ENCODE measurements at places on chromosomes 6 and 20. TPM values are rescaled to one million over a fixed set of nuclear protein-coding genes. Genes with fewer than 3 reads are reported as not detected.

- H3K4me3 ChIP-seq, result peak overlapping the region; percentile 50
- H3K36me3 ChIP-seq, result no peaks in the 10 kb centered on the region
- H3K27me3 ChIP-seq, result no peaks in the 10 kb centered on the region
- no peak for DNase-seq
- H3K27ac ChIP-seq, result no peak overlapping the region
- H3K4me1 ChIP-seq, result peaks cover 30% of the 10 kb centered on the region
Observed at GRCh38 chr20:35661908-35662307, 2.8 kb downstream of the CPNE1 start.

The ENPP5 gene
- polyA plus RNA-seq, result 5.4 TPM

The COL10A1 gene
- polyA plus RNA-seq, result 0.50 TPM

DNA sequence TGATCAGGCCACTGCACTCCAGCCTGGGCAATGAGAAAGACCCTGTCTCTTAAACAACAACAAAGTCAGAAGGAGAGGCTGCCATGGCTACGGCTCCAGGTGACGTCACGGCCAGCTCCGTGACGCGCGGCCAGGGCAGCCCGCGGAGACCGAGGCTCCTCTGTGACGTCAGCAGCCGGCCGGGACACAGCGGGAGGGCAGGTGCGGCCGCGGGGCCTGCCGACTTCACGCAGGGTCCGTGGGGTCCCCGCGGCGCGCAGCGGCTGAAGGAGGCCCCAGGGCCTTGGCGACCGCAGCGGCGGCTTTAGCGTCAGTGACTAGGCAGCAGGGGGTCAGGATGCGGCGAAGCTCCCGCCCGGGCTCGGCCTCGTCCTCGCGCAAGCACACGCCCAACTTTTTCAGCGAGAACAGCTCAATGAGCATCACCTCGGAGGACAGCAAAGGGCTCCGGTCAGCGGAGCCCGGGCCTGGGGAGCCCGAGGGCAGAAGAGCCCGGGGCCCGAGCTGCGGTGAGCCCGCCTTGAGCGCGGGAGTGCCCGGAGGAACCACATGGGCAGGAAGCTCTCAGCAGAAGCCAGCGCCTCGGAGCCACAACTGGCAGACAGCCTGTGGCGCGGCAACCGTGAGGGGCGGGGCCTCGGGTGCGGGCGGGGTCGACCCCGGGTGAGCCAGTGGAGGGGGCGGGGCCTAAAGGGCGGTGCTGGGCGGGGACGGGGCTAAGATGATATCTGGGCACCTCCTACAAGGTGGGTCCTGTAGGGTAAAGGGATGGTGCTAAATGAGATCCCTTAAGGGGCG is at the start of gene SPAG4:
Gene SPAG4 (plus strand): TSS at position 163 of the 798 bp plus-strand sequence. CDS start 175 bp downstream, at position 338.
- peak; percentile 100 for DNase-seq
- peak within 1 kb of the TSS; percentile 46 for H3K4me3 ChIP-seq
- H3K4me1 ChIP-seq, result peaks cover 10% of the 10 kb centered on the region
- H3K36me3 ChIP-seq, result no peaks in the 10 kb centered on the region
- no peaks in the 10 kb centered on the region for H3K27me3 ChIP-seq
- H3K27ac ChIP-seq, result peak within 1 kb of the TSS; percentile 73

The GINS1 gene
- 9.9 TPM for polyA plus RNA-seq

The APMAP gene
- 81.2 TPM for polyA plus RNA-seq

- H3K27ac ChIP-seq, result no peak overlapping the region
- H3K4me3 ChIP-seq, result no peak overlapping the region
- H3K36me3 ChIP-seq, result no peaks in the 10 kb centered on the region
- H3K4me1 ChIP-seq, result no peaks in the 10 kb centered on the region
- no peak for DNase-seq
Observed at GRCh38 chr6:106572436-106572835, 56.9 kb downstream of the RTN4IP1 start.

The PAX1 gene
- not detected for polyA plus RNA-seq

DNA sequence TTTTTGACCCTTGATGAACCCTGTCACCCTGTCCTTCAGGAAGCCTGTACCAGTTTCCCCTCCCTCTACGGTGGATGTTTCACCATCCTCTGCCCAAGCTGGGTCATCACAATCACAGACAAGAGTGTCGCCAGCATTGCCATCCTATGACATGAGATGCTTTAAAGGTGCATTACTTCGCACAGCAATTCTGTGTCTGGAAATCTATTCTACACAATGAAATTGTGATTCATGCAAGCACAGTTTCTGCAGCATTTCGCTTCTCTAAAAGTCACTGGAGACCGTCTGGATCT is 2.5 kb upstream of the ULBP2 start:
- H3K36me3 ChIP-seq, result no peaks in the 10 kb centered on the region
- DNase-seq, result no peak
- no peak overlapping the region for H3K4me3 ChIP-seq
- H3K4me1 ChIP-seq, result no peaks in the 10 kb centered on the region
- H3K27ac ChIP-seq, result no peak overlapping the region
- H3K27me3 ChIP-seq, result peaks cover 99% of the 10 kb centered on the region

DNA sequence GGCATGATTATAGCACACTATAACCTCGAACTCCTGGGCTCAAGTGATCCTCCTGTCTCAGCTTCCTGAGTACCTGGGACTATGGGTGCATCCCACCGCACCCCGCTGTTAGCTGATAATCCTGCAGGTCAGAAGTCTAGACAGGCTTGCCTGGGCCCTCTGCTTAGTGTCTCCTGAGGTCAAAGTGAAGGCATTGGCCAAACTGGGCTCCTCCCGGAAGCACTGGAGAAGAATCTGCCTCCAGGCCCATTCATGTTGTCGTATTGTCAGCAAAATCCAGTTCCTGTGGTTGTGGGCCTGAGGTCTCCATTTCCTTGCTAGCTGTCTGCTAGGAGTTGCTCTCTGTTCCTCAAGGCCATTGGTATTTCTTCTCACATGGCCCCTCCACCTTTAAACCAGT is 6.3 kb upstream of the MROH8 start:
- no peaks in the 10 kb centered on the region for H3K4me1 ChIP-seq
- no peaks in the 10 kb centered on the region for H3K27me3 ChIP-seq
- H3K36me3 ChIP-seq, result peaks cover 25% of the 10 kb centered on the region
- no peak overlapping the region for H3K4me3 ChIP-seq
- no peak for DNase-seq

The SMIM13 gene
- polyA plus RNA-seq, result 9.6 TPM

DNA sequence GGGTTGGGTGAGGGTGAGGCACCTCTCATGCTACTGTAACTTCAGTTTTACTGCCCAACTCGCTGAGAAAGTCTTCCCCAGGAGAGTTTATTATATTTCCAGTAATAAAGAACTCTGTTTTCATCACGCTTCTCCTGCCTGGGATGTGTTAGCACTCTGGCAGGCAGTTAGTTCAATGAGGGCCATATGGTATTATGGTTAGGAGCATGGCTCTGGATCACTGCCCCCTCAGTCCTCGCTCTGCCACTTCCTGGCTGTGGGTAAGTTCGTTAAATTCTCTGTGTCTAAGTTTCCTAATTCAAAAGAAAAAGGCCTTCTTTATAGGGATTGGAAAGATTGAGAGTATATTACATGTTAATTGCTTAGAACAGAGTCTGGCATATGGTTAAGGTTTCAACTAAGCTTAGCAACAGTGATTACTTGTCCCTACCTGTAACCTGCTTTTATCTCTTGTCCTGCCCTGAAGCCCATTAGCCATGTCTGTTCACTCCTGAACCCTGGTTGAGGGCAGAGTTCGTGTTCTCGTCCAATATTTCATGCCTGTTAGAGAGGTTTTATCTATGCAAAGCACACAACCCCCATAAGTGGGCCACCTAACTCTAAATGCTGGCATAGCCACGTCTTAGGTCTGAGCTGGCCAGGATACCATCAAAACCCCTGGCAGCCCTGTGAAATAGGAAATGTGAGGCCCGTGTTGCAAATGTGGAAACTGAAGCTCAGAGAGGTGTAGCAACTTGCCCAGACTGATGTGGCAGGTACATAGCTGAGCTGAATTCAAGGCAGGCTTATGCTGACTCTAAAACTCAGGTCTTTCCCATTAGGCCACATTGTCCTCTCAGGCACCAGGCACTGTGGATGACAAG is 342.5 kb upstream of the JARID2 start:
- H3K4me1 ChIP-seq, result no peaks in the 10 kb centered on the region
- no peak overlapping the region for H3K4me3 ChIP-seq
- H3K27me3 ChIP-seq, result no peaks in the 10 kb centered on the region
- no peak for DNase-seq

- no peaks in the 10 kb centered on the region for H3K27me3 ChIP-seq
- H3K36me3 ChIP-seq, result no peaks in the 10 kb centered on the region
- H3K4me3 ChIP-seq, result no peak overlapping the region
- H3K4me1 ChIP-seq, result no peaks in the 10 kb centered on the region
- no peak overlapping the region for H3K27ac ChIP-seq
Observed at GRCh38 chr6:150627585-150628025, 27.9 kb downstream of the PLEKHG1 start.

- H3K4me1 ChIP-seq, result no peaks in the 10 kb centered on the region
- no peaks in the 10 kb centered on the region for H3K36me3 ChIP-seq
- no peaks in the 10 kb centered on the region for H3K27me3 ChIP-seq
- DNase-seq, result no peak
- no peak overlapping the region for H3K27ac ChIP-seq
- H3K4me3 ChIP-seq, result no peak overlapping the region
Observed at GRCh38 chr6:47451162-47451561, 26.4 kb upstream of the CD2AP start.

The LKAAEAR1 gene
- 0.47 TPM for polyA plus RNA-seq

The BPIFB1 gene
- not detected for polyA plus RNA-seq

The DCDC2 gene
- polyA plus RNA-seq, result 0.64 TPM

- no peaks in the 10 kb centered on the region for H3K27me3 ChIP-seq
- H3K36me3 ChIP-seq, result no peaks in the 10 kb centered on the region
- H3K4me3 ChIP-seq, result no peak overlapping the region
- no peaks in the 10 kb centered on the region for H3K4me1 ChIP-seq
Observed at GRCh38 chr6:10082385-10082784, 332.5 kb downstream of the TFAP2A start.

The SYNDIG1 gene
- polyA plus RNA-seq, result 0.39 TPM

DNA sequence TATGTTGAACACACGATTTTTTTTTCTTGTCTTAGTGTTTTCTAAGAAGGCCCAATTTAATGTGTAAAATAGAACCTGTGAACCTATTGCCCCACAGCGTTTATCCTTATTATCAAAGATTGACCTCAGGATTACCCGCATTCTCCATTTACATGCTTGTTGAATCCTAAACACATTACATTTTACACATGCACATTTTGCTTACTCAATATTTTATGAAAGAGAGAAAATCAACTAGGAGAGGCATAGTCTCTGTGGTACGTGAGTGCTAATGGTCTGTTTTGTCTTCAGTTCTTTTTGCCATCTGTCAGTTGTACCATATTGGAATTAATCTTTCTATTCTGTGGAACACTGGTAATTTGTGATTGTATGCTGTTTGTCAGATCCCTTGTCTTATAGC is 80.1 kb upstream of the SMIM8 start:
- H3K27ac ChIP-seq, result no peak overlapping the region
- no peak for DNase-seq

- peaks cover 11% of the 10 kb centered on the region for H3K27me3 ChIP-seq
- no peak overlapping the region for H3K4me3 ChIP-seq
- no peaks in the 10 kb centered on the region for H3K36me3 ChIP-seq
Observed at GRCh38 chr6:84242265-84242664, 14.8 kb upstream of the CEP162 start.

The HMGCLL1 gene
- polyA plus RNA-seq, result 13.6 TPM

GRCh38 chr6:80523531-80523997 is 417.1 kb downstream of the BCKDHB start:
- no peak overlapping the region for H3K27ac ChIP-seq
- DNase-seq, result peak; percentile 36
- H3K27me3 ChIP-seq, result no peaks in the 10 kb centered on the region
- H3K4me3 ChIP-seq, result no peak overlapping the region
- no peaks in the 10 kb centered on the region for H3K36me3 ChIP-seq

DNA sequence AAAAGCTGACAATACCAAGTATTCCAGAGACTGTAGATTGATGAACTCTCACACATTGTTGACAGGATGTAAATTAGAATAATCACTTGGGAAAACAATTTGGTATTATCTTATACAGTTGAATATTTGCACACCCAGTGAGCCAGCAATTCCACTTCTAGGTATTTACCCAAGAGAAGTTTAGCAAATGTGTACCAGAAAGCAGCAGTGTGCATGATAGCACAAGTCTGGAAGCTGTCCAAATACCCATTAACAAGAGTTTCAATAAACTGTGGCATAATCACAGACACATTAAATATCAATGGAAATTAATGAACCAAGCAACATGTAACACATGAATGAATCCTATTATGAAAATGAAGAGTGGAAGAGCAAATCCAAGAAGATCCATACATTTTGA is 233.6 kb downstream of the TPBG start:
- H3K27ac ChIP-seq, result no peak overlapping the region
- no peak overlapping the region for H3K4me3 ChIP-seq
- DNase-seq, result no peak
- no peaks in the 10 kb centered on the region for H3K27me3 ChIP-seq

DNA sequence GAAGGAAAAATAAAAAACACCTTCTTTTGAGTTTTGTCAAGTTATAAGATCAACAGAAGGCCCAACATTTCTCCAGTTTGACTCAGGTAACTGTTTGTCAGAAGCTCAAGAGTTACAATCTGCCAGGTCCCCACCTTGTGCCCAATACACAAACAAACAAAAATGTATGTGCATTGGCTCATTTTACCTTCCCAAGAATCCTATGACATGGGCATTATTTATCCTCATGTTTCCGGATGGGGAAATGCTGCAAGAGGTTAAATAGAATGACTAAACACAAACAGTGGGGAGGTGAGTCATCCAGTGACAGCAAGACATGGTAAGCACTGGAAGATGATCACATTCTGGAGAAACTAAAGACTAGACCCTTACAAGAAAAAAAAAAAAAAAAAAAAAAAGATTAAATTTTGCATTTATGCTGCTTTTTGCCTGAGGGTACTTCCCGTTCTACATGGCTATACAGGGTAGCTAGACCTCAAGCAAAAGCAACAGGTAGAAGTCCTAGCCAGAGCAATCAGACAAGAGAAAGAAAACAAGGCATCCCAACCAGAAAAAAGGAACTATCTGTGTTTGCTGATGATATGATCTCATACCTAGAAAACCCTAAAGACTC is 23.6 kb upstream of the ANKRD60 start:
- DNase-seq, result peak; percentile 86
- peaks cover 6% of the 10 kb centered on the region for H3K36me3 ChIP-seq
- no peak overlapping the region for H3K4me3 ChIP-seq
- H3K4me1 ChIP-seq, result no peaks in the 10 kb centered on the region

GRCh38 chr6:101883505-101883904 is 490.0 kb downstream of the GRIK2 start:
- no peaks in the 10 kb centered on the region for H3K27me3 ChIP-seq
- peaks cover 4% of the 10 kb centered on the region for H3K4me1 ChIP-seq
- H3K27ac ChIP-seq, result no peak overlapping the region
- DNase-seq, result peak; percentile 8

The FABP7 gene
- polyA plus RNA-seq, result 6.4 TPM

The MOG gene
- polyA plus RNA-seq, result 2.9 TPM

The GTSF1L gene
- polyA plus RNA-seq, result not detected
